ENCODE measurements at places on chromosomes 3 and 15.

DNA sequence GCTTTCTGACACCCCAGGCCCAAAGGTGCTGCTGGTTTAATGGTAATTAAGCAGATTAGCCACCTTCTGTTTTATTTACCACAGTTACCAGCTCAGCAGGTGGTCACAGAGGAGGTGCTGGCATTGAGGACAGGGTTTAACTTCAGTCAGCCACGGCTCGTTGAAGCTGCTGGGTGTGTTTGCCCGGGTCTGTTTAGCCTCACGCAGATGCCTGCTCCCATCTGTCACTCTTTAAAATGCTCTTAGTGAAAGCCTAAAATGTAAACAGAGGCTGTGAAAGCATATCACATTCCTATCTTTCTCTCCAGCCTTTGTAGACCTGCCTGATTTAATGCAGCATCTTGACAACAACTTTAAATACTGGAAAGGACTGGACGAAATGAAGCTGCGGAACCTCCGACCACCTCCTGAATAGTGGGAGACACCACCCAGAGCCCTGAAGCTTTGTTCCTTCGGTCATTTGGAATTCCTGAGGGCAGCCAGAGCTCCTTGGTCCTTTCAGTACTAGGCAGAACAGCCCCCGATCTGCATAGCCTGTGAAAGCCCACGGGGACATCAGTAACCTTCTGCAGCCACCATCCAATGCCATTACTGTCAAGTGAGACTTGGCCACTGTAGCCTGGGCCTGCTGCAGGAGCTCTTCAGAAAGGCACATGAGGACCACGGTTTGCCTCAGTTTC, 156.0 kb downstream of the PDE8A start:
- DNase-seq, result no peak

DNA sequence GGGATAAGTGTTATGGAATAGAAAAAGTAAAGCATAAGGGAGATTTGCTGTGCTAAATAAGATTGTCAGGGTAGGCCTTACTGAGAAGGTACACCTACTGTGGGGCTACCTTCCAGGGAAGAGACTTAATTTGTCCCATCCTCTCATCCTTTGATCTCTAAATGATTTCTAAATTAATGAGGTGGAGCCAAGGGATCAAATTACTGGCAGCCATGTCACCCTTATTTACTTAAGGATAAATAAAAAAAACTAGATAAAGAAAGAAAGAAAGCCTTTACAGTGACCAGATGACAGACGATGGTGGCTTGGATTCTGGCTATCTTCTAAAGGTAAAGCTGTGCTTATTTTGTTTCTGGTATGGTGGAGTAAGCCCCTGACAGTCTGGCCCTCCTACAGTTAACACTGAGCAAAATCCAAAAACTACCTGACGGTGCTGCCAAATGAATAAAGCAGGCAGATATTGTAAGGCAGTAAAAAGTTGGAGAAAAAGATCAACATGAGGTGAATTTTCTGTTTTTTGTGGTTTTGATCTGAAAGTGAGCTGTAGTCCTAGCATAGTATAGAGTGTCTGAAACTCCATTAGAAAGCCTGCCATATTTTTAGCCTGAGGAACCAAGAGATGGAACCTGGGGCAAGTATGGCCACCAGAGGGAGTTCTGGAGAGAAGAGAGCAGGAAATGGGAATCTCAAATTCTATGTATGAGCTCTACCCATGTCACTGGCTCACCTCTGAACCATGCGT, 285.1 kb upstream of the MANF start:
- peak; percentile 15 for DNase-seq

- DNase-seq, result no peak
Observed at GRCh38 chr3:45227071-45227820, 1.2 kb upstream of the TMEM158 start.

GRCh38 chr15:87362531-87362930, 894.0 kb downstream of the NTRK3 start:
- DNase-seq, result no peak

DNA sequence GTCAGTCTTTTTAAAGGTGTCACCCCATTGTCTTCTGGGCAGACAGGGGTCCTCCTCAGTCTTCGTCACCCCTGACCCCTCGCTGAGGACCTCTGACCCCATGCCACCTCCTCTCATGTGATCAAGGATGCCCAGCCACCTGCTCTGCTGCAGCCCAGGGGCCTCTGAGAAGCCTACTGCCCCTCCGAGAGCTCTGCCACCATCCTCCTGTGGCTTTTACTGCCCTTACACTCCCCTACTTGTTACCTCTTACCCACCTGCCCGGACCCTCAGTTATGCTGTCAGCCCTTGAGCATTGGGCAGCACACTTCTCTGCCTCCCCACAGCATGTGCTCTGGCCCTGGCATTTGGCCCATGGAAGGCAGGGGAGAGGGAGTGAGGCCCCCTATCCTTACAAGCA, 123.2 kb downstream of the LRRK1 start:
- DNase-seq, result no peak

- DNase-seq, result no peak
Observed at GRCh38 chr3:71146673-71147072, 436.9 kb downstream of the FOXP1 start.

GRCh38 chr15:80750575-80750974, 28.6 kb upstream of the CEMIP start:
- DNase-seq, result no peak

- no peak for DNase-seq
Observed at GRCh38 chr15:99006904-99007495, 592 bp downstream of the PGPEP1L start.

DNA sequence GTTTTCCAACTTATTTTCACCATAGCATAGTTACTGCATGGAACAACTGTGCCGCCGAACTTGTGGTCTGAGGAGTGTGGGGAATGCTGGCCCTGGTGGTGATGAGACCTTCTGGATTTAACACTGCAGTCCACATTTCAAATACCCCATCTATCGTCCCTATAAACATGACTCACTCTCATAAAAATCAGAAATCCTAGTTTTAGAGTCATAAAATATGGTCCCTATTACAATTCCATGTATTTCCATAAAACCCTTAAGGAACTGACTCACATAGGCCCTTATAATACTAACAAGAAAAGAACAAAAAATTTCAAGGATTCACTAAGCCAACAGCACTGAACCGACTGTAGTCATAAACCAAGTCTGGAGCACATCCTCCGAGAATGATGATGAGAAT, 147.2 kb downstream of the FOXP1 start:
- no peak for DNase-seq

GRCh38 chr15:82680200-82681102, 29.2 kb downstream of the AP3B2 start:
- peak; percentile 68 for DNase-seq
